ENCODE measurements at places on chromosomes 12 and 14. TPM values are rescaled to one million over a fixed set of nuclear protein-coding genes. Genes with fewer than 3 reads are reported as not detected.

DNA sequence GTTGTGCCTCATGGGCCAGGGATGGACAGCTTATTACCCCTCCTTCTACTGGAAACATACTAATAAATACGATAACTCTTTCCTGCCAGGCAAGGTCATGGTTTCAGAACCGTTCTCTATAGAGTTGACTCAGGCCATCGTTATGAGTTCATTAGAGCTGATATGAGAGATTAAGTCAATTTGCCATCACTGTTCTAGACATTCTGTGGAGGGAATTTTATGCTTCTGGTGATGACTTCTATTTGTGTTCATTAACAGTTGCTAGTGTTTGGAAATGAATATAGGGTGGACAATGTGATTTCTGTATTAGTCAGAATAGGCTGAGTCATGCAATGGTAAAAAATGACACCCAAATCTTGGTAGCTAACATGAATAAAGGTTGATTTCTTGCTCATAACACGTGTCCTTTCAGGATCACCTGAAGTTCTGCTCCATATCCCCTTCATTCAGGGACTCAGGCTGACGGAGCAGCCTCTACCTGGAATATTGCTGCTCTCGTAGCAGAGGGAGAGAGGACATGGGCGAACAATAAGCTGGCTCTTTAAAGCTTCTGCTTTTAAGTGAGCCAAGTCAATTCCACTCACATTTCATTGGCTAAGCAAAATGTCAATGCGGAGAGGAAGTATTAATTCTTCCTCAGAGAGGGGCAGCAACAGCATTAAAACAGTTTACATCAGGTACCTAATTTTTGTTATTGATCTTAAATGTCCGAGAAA is 18.5 kb upstream of the TBPL2 start:
- H3K36me3 ChIP-seq = no peaks in the 10 kb centered on the region
- no peak overlapping the region for H3K27ac ChIP-seq
- no peak overlapping the region for H3K4me3 ChIP-seq
- H3K27me3 ChIP-seq = peaks cover 3% of the 10 kb centered on the region
- no peak for DNase-seq

The PLEKHG7 gene
- total RNA-seq = not detected

- H3K4me3 ChIP-seq = no peak overlapping the region
- H3K4me1 ChIP-seq = peaks cover 35% of the 10 kb centered on the region
- DNase-seq = no peak
Measured at GRCh38 chr12:112007945-112008344, 5.0 kb downstream of the TMEM116 start.

The ARHGDIB gene
- 771 TPM for total RNA-seq

The AKAP6 gene
- 1.4 TPM for total RNA-seq

GRCh38 chr14:75277008-75277814 is 1.4 kb upstream of the FOS start:
- DNase-seq = peak; percentile 56
- peaks cover 27% of the 10 kb centered on the region for H3K36me3 ChIP-seq
- H3K27me3 ChIP-seq = peaks cover 34% of the 10 kb centered on the region
- H3K4me1 ChIP-seq = peaks cover 40% of the 10 kb centered on the region
- peak overlapping the region; percentile 69 for H3K27ac ChIP-seq

DNA sequence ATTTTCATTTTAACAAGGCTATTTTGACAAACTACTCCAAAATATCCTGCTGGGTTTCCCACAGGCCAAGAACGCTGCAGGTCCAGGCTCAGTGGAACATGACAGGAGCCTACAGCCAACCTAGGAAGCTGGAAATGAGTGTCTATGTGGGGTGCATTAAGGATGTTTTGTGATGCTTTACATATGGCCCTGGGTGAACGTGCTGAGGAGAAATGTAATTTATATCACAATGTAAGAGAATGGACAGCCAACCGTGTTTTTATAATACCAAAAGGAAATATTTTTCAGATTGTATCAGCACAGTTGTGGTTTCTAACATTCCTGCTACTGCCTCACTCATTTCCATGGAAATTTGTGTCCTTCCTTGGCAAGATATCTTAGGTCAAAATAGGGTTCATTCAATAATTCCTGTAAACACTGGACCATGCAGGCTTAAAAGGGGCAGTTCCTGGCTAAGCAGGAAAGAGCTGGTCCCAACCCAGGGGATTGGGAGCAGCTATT is 51.5 kb downstream of the ST8SIA1 start:
- H3K4me1 ChIP-seq = peaks cover 8% of the 10 kb centered on the region
- H3K4me3 ChIP-seq = no peak overlapping the region
- no peak overlapping the region for H3K27ac ChIP-seq
- no peak for DNase-seq

GRCh38 chr12:11947213-11947612 is 123.5 kb upstream of the BCL2L14 start:
- DNase-seq = no peak
- no peak overlapping the region for H3K27ac ChIP-seq
- H3K4me1 ChIP-seq = peaks cover 3% of the 10 kb centered on the region
- H3K36me3 ChIP-seq = no peaks in the 10 kb centered on the region

DNA sequence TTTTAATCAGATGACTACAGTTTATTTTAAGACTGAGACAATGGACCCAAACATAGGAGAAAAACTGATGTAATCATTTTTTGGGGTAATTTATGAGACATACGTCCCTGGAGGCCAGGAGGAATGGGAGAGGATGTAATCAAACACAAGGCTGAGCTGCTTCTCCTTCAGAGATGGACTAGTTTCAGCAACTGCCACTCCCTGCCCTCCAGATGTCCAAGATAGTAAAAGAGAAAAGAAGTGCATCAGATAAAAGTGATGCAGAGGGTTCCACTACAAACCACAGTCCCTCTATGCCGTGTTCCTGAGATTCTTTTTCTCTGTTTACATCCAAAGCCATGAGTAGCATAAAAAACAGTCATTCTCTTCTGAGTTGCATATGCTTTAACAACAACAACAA is 101.1 kb downstream of the DACT1 start:
- no peak for DNase-seq
- H3K4me3 ChIP-seq = no peak overlapping the region
- H3K36me3 ChIP-seq = no peaks in the 10 kb centered on the region

- H3K27me3 ChIP-seq = peaks cover 32% of the 10 kb centered on the region
- peaks cover 26% of the 10 kb centered on the region for H3K36me3 ChIP-seq
- peaks cover 46% of the 10 kb centered on the region for H3K4me1 ChIP-seq
- peak; percentile 70 for DNase-seq
- H3K4me3 ChIP-seq = peak within 1 kb of the TSS; percentile 75
- H3K27ac ChIP-seq = peak within 1 kb of the TSS; percentile 84
Measured at GRCh38 chr12:24948757-24949722, at the start of gene BCAT1. Gene BCAT1 (minus strand): TSS chr12:24949101. CDS start chr12:24948932, 169 bp downstream.

- no peak for DNase-seq
- H3K27ac ChIP-seq = no peak overlapping the region
- no peaks in the 10 kb centered on the region for H3K36me3 ChIP-seq
- no peak overlapping the region for H3K4me3 ChIP-seq
- no peaks in the 10 kb centered on the region for H3K27me3 ChIP-seq
Measured at GRCh38 chr12:25625146-25625545, 72.1 kb upstream of the LMNTD1 start.

The PDZRN4 gene
- not detected for total RNA-seq

- peaks cover 2% of the 10 kb centered on the region for H3K36me3 ChIP-seq
- no peak overlapping the region for H3K27ac ChIP-seq
- H3K27me3 ChIP-seq = no peaks in the 10 kb centered on the region
- H3K4me1 ChIP-seq = no peaks in the 10 kb centered on the region
Measured at GRCh38 chr12:107607464-107608392, 77.9 kb upstream of the PWP1 start.

- peak overlapping the region; percentile 76 for H3K4me3 ChIP-seq
- DNase-seq = peak; percentile 54
- peaks cover 55% of the 10 kb centered on the region for H3K4me1 ChIP-seq
Measured at GRCh38 chr12:68236421-68237059, 10.9 kb upstream of the IL26 start.

The TSPAN11 gene
- not detected for total RNA-seq

DNA sequence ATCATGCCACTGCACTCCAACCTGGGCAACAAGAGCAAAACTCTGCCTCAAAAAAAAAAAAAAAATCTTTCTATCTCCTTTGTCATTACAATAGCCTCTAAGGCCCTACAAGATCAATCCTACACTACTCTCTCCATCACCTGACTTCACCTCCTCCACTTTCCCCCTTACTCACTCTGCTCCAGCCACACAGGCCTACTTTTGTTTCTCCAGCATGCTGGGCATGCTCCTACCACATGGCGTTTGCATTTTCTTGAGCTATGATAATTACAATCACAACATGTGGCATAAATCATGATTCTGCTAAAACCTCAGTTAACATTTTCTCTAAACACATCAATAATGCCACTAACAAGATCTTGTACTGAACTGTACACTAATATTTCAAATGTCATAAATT is 7.8 kb downstream of the PPP1R13B start:
- no peak overlapping the region for H3K27ac ChIP-seq
- no peak for DNase-seq
- no peaks in the 10 kb centered on the region for H3K27me3 ChIP-seq
- H3K4me1 ChIP-seq = peaks cover 14% of the 10 kb centered on the region
- no peak overlapping the region for H3K4me3 ChIP-seq
- H3K36me3 ChIP-seq = peaks cover 5% of the 10 kb centered on the region

DNA sequence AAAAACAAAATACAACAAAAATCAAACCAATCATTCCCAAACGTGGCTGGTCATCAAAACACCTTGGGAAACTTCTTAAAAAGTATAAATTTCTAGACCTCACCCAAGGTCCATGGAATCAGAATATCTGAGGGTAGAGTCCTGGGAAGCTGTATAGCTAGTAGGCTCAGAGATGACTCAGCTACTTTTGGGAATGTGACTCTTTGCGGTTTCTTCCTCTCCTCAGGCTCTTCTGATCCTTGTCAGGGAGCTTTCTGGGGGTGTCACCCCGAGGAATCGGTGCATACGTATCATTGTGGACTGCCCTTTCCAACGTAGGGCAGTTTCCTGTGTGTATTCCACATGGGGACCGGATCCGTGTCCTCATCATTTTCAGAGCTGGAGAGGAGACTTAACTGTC is 14.8 kb downstream of the JDP2 start:
- no peak for DNase-seq
- H3K27me3 ChIP-seq = no peaks in the 10 kb centered on the region
- H3K27ac ChIP-seq = no peak overlapping the region
- H3K4me1 ChIP-seq = no peaks in the 10 kb centered on the region
- no peak overlapping the region for H3K4me3 ChIP-seq
- no peaks in the 10 kb centered on the region for H3K36me3 ChIP-seq

DNA sequence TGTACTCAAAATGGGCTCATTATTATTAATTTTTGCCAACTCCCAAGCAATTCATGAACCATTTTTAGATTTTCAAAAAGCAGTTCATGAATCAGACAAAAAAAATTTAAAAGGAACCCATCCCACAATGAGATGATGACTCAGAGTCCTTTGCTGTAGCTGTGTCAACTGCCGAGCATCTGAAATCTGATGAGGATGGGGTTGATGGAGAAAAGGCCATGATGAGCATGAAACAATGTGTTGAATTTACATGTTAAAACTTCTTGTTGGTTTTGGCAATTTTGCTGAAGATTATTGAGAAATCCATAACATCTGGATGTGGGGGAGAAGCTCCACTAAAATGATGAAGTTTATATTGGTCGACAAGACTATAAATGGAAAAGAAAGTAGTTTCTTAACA is 378.0 kb downstream of the FOXG1 start:
- no peak for DNase-seq
- no peaks in the 10 kb centered on the region for H3K4me1 ChIP-seq
- no peak overlapping the region for H3K27ac ChIP-seq
- H3K36me3 ChIP-seq = no peaks in the 10 kb centered on the region

The GPR137C gene
- 0.11 TPM for total RNA-seq

- H3K4me1 ChIP-seq = peaks cover 42% of the 10 kb centered on the region
- peak overlapping the region; percentile 54 for H3K27ac ChIP-seq
- H3K4me3 ChIP-seq = no peak overlapping the region
- no peak for DNase-seq
- no peaks in the 10 kb centered on the region for H3K36me3 ChIP-seq
- H3K27me3 ChIP-seq = no peaks in the 10 kb centered on the region
Measured at GRCh38 chr12:122123761-122124145, 45.2 kb downstream of the MLXIP start.

DNA sequence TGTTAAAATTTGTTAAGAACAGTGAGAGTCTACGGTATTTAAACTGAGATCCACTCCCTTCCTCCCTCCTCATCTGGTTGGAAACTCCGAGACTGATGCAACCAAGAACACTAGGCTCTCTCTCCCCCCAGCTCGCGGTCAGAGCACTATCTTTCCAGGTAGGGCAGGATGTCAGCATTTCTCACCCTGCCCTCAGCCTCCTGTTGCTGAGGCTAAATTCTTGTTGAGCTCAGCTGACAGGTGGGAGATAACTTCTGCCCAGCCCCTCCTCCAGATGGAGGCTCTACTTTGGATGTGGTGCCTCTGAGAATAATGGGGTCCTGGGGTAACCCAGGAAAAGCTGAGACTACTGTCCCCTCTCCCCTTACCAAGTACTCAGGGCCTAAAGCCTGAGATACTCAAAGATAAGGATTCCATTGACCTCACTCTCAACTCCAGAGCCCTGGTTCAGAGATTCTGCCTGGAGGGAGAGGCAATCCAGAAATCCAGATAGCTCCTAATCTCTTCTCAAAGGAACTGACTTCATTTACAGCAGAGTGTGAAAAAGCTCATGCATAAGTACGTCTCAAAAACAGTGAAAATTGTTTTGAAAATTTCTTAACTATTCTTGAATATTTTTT is 110.1 kb downstream of the EML5 start:
- H3K4me1 ChIP-seq = no peaks in the 10 kb centered on the region
- DNase-seq = peak; percentile 37
- H3K27ac ChIP-seq = no peak overlapping the region
- no peaks in the 10 kb centered on the region for H3K27me3 ChIP-seq

GRCh38 chr12:69966409-69966808 is 141.4 kb downstream of the MYRFL start:
- H3K36me3 ChIP-seq = no peaks in the 10 kb centered on the region
- no peaks in the 10 kb centered on the region for H3K4me1 ChIP-seq
- DNase-seq = no peak
- H3K27ac ChIP-seq = no peak overlapping the region

DNA sequence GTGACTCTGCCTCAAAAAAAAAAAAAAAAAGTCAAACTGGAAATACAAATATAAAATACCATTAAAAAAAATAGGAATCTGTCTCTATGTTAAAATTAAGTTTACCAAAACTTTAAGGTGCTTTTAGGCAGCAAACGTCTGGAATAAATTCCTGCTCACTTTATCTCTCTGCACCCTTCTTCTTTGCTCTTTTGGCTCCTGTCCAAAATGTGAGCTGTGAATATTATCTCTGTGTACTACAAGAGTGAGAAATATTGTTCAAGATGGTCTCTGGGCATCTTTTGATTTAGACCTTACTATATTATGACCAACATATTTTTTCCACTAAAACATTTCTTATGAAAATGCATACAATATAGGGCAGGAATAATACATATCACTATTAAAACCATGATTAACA is 63.7 kb downstream of the PUS7L start:
- peaks cover 4% of the 10 kb centered on the region for H3K4me1 ChIP-seq
- peaks cover 6% of the 10 kb centered on the region for H3K27me3 ChIP-seq
- H3K36me3 ChIP-seq = no peaks in the 10 kb centered on the region

GRCh38 chr12:124236625-124237031 is 58.3 kb upstream of the RFLNA start:
- H3K27ac ChIP-seq = no peak overlapping the region
- no peaks in the 10 kb centered on the region for H3K36me3 ChIP-seq
- no peak for DNase-seq
- peaks cover 3% of the 10 kb centered on the region for H3K27me3 ChIP-seq
- no peak overlapping the region for H3K4me3 ChIP-seq

Measured in activated CD8-positive, alpha-beta T cell treated with anti-CD3 and anti-CD28 coated beads for 36 hours (primary cell).